HFF-Myc (cell line): ENCODE measurements at places on chromosomes 1 and 21.

DNA sequence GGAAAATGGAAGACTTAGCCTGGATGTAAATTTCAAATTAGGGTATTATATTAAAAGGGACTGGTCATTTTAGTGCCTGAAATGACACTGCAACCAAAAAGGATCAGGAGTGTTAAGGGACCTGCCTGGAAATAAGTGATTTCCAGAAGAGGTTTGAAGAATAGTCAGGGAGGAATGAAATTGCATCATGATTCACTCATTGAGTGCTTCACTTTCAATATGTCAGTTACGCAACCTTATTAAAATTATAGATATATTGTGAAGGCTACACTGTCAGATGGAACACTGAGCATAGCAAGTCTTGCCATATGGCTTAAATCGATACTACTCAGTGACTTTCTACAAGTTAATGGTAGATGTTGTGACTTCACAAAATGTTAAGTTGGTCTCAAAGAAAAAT lies 275.2 kb upstream of the DPYD start:
- no peak for DNase-seq

DNA sequence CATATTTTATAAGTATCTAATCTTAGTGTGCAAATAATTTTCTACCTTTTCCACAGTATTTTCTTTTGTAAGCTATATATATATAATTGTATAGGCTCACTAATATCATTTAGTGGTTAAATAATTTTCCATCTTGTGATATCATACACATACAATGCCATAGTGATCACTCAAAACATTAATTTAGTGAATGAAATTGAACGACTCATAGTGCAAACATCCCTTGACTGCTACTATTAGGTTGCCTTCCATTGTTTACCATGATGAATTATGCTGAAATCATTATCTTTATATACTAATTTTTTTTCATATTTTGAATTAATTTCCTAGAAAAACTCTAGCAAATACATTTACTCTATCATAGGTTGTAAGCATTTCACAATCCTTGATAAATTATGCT lies 127.1 kb downstream of the PCNX2 start:
- no peak for DNase-seq

GRCh38 chr1:210769473-210769872 lies 364.5 kb downstream of the KCNH1 start:
- no peak for DNase-seq

GRCh38 chr1:24503059-24503751 lies 569 bp downstream of the RCAN3 start:
- no peak for DNase-seq

GRCh38 chr1:109104364-109105151 lies 9.4 kb upstream of the ELAPOR1 start:
- no peak for DNase-seq

DNA sequence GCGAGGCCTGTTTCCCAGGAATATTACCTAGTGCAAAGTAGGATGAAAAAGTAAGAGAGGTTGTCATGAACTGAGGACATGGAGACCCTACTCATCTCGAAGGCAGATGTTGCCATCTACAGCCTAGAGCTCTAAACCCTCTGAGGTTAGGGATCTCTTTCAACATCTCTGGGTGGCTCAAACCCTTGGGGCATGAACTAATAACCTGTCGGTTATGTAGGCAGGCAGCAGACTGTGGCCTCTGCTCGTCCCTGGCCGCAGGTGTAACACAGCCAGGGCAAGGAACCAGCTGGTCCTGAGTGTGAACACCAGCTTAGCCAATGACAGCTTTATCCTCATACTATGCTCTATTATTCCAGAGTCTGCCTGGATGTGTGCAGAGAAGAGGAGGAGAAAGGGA lies 13.2 kb downstream of the CAPZB start:
- no peak for DNase-seq
